ENCODE measurements at places on chromosomes 2 and 18.

GRCh38 chr18:286515-287310 lies 18.9 kb upstream of the THOC1 start:
- DNase-seq = no peak

- DNase-seq = no peak
These were observed 8.1 kb downstream of the SMAD4 start for GRCh38 chr18:51038110-51038509.

DNA sequence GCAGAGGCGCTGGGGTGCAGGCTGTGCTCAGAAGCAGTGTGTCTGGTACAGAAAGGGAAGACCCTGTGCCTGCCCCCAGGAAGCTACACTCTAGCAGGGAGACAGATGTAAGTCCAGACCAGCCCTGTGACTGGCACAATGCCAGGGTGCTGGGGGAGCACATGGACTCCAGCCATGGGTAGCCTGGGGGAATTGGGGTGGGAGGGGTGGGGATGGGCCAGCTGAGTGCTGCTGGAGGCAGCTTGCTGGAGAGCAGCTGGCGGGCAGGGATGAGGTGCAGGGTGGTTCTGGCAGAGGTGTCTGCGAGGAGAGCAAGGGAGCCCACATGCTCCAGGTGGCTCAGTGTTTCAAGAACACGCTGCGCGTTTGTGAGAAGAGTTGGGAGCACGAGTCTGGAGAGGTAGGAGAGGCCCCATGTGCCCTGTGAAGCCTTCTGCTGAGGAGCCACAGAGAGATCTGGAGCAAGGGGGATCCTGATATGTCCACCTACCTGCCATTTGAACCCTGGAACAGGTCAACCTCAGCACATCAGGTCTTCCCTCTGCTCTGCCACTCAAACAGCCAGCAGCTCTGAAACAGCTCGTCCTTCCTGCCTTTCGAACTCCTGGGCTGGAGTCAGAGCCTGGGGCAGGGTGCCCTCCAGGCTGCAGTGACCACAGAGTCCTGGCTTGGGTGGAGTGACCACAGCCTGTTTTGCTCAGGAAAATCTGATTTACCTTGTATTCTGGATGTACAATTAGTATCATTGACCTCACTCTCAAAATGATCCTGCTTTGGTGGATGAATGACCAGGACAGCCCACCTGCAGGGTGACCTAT lies 15.1 kb downstream of the ALLC start:
- no peak for DNase-seq

DNA sequence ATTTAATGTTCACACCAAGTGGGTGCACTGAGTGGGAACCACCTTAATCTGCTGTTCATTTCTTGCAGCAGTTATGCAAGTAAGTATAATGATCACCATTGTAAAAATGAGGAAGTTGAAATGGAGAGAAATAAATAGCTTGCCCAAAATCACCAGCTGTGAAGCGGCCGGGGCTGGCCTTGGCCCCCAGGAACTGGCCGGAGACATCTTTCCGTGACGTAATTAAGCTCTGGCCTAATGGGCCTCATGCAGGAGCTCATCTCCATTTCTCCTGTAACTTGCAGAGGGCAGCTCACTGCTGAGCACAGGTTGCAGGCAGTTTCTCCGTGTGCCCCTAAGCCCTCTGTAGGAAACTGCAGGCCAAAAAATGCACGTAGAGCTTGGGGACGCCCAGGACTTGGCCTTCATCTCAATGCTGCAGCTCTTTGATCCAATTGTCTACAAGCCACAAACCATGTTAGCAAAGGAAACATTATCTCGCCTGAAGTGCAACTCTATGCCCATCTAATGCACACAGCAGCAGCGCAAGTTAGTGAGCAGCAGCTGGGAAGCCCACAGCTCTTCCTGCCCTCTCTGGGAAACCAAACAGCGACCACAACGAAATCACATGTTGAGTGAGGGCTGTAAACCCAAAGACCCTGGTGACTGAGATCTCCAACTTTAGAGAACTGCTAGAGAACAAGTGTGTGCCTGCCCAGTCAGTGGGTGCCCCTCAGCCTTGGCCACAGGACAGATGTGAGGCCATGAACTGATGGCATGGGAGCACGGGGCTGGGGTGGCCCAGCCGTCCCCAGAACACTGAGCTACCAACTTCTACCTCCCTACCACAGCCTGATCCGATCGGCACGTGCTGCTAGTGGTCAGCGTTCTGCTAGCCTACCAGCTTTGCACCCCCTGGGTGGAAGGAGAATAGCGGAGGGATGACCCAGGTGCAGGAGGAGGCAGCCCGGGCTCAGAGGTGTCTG lies 28.8 kb downstream of the APCDD1 start:
- no peak for DNase-seq

GRCh38 chr2:3479430-3480320 lies 39.7 kb downstream of the ADI1 start:
- no peak for DNase-seq

DNA sequence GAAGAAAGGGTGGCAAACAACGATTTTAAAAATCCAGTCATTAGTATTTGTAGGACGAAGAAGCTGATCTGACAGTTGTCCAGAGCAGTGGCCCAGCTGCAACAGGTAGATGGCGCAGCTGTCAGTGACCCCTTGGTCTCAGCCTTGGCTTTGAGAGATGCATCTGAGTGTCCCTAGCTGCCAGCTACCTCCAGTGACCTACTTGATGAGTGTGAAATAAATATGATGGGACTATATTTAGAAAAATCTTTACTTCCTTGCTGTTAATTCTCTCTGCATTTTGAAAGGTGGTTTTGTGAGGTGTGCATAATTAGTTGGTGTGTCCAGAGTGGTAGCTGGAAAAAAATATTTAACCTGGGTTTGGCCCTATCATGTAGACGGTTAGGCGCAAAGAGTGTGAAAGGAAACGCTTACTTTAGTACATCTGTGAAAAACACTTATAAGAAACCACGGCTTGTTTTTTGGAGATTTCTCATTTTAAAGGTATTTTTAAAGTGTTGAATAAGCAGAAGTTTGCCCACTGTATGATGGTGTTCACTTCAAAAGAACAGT lies 963 bp downstream of the INPP1 start:
- no peak for DNase-seq

DNA sequence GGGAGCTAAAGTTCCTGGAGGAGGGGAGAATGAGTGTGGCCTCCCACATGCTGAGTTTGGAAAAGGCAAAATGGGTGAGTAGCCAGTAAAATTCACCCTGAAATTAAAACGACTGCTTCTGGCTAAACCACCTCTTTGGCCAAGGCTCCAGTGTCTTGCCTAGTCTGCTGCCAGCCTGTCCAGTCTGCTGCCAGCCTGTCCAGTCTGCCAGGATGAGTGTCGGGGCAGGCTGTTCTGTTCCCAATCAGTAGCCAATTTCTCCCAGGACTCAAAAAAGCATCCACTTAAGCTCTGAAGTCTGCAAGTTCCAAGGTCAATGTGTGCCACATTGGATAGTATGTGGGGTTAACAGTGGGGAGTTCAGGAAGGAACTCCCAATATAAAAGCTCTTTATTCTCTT lies 134.6 kb upstream of the KLHL29 start:
- no peak for DNase-seq

GRCh38 chr2:177264693-177265587 lies at the start of gene NFE2L2:
TSS of gene NFE2L2 (minus strand) at chr2:177264727. CDS start at chr2:177264576, 151 bp downstream.
- peak; percentile 95 for DNase-seq

- DNase-seq = no peak
These were observed 56.2 kb downstream of the SLC38A11 start for GRCh38 chr2:164899121-164899520.

DNA sequence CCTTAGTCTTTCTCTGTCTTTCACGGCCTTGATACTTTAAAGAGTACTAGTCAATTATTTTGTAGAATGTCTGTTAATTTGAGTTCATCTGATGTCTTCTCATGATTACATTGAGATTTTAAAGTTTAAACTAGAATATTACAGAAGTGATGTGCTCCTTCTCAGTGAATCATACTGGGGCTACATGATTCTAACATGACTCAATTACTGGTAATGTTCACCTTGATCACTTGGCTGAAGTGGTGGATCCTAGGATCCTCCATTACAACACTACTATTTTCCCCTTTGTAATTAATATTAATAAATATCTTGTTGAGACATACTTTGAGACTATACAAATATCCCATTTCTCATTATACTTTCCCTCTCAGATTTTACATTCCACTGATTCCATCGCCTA lies 148.5 kb downstream of the CAMKMT start:
- DNase-seq = no peak

DNA sequence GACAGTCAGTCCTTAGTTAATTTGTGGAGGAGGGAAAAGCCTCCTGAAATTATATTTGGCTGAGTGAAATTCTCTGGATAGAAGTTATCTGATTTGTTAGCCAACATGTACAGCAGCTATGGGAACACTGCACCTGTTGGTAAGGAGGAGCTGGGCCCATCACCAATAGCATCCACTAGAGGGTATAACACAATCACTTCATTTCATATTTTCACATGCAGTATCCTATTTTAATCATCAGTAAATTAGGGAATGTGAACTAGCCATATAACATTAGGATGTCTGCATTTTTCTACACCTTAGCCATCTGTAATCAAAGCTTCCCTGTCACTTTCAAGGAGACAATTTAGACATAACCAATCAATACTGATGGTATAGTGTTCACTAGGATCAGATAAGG lies 818.4 kb upstream of the CDH2 start:
- DNase-seq = no peak

GRCh38 chr2:36861896-36862295 lies 104.4 kb downstream of the STRN start:
- DNase-seq = no peak

GRCh38 chr2:12605936-12606335 lies 110.8 kb upstream of the TRIB2 start:
- no peak for DNase-seq

DNA sequence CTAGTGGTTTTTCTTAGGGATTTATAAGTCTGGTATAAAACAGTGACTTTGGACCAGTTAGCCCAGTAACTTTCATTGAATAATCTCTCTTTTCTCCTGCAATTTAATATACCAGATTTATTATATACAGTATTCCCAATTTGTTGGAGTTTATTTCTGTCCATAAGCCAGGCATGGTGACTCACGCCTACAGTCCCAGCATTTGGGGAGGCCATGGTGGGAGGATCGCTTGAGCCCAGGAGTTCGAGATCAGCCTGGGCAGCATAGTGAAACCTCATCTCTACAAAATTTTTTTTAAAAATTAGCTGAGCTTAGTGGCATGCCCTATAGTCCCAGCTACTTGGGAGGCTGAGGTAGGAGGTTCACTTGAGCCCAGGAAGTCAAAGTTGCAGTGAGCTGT lies 26.7 kb downstream of the CNNM4 start:
- no peak for DNase-seq

DNA sequence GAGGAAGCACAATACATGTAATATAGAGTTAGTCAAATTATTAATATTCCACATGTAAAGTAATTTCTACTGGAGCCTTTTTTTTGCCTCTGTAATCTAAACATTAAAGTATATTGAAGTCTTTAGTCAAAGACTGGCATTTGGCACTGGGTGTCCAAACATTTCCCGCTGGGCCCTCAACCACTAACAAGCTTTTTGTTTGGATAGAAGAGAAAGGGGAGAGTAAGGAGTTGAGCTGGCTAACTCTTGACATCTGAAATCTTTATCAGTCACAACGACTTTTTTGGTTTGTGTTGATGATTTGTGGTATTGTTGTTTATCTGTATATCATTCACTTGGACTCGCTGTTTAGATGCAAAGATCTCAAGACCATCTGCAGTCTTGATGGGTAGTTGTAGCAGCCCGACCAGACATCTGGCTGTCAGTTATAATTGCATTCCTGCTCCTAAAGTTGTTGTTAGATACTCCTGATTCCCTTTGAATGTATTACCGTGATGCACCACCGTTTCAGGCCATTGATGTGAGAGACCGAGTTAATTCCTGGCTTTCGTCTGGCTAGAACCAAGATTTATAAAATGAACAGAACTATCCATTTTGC lies 379.6 kb downstream of the MTX2 start:
- DNase-seq = no peak

DNA sequence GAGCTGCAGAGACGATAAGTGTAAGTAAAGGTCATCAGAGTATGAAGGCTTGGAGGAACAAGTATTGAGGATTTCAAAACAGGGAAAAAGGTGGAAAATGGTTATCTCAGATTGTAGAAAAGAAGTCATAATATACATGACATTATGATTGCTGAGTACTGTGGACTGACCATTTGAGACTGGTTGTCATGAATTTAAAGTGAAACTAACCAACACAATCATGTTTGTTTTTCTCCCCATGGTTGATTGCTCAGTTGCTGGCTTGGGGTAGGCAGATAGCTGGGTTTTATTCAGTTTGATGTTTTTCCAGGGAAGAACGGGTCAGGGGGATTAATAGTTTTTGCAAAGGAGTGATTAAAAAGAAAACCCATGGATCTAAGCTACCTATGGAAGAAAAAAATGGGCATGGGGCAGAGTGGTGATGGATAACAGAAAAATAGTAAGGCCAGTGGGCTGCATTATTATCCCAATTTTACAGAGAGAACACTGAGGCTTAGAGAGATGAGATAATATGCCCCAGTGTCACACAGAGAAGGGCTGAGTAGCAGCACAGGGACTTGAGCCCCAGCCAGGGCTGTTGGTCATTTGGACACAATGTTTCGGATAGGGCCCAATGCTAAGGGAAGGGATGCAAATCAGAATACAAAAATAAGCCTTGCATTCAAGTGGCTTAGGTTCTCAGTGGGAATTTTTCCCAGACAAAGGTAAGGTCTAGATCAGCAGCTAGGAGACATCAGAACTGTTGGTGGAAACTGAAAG lies 885.7 kb downstream of the DCC start:
- DNase-seq = no peak

GRCh38 chr2:1153920-1154319 lies 203.3 kb downstream of the SNTG2 start:
- DNase-seq = no peak

DNA sequence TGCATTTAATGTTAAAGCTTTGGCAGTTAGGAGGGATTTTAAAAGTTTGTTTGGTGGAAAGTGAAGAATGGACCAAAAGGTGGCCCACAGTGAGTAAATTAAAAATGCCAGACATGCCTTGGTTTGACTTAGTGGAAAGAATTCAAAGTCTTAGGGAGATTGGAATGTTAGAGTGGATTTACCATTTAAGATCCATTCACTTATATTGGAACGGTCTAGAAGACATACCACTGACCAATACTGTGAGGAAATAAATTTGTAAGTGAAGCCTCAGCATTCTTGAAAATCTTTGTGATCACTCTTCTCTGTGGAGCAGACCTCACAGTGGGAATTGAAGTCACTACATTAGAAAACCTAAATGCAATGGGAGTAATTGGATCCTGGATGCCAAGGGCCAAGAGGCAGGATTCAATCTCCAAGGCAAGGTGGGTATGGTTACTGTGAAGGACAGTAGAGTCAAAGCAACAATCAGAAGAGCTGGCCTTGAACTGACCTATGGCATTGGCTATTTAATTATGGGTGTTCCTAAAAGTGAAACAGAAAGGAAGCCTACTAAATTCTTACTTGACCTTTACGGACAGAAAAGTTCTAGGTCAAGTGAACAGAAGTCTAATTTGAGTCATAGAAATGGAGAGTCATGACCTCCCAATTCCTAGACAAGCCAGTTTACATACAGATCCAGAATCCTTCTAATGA lies 40.2 kb upstream of the VRK2 start:
- DNase-seq = no peak

GRCh38 chr2:20313659-20314058 lies 37.0 kb downstream of the PUM2 start:
- no peak for DNase-seq
